ENCODE measurements at places on chromosomes 11 and 22.
A peak's percentile ranks its signal among the peaks of the same experiment; 100 is the strongest.

DNA sequence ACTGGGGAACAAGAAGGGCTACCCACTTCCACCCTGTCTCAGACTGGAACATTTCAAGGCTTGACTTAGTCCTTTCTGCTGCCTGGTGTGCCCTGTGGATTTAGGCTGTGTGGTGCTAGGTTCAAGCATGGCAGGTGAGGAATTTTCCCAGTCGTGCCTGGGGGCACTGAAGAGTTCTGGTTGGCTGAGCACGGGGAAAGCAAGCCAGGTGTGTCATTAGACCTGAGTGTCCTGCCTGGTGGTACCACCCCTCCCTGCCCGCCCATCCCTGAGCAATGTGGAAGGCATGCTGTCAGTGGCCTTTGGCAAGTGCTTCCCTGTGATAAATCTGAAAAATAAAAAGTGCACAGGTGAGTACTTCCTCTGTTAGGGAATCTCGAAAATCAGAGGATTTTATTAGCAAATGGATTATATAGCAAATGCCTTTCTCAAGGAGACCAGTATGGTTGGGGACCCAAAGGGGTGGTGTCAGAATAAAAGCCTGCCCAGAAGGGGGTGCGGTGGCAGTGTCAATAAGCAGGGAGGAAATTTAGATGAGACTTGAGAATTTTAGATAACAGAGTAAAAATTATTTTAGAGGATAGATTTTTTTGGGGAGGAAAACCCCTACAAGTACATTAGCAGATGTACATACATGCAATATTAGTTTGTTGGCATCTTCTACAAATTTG, 22.8 kb downstream of the TEAD1 start:
- no peak for DNase-seq

GRCh38 chr11:32779136-32779535, 15.3 kb downstream of the CCDC73 start:
- no peak for DNase-seq

GRCh38 chr22:39556970-39557841, 13.3 kb upstream of the CACNA1I start:
- DNase-seq: no peak

- no peak for DNase-seq
Observed at GRCh38 chr11:110200241-110200640, 96.2 kb downstream of the RDX start.

GRCh38 chr11:69494851-69495250, 13.4 kb downstream of the LINC01488 start:
- no peak for DNase-seq

DNA sequence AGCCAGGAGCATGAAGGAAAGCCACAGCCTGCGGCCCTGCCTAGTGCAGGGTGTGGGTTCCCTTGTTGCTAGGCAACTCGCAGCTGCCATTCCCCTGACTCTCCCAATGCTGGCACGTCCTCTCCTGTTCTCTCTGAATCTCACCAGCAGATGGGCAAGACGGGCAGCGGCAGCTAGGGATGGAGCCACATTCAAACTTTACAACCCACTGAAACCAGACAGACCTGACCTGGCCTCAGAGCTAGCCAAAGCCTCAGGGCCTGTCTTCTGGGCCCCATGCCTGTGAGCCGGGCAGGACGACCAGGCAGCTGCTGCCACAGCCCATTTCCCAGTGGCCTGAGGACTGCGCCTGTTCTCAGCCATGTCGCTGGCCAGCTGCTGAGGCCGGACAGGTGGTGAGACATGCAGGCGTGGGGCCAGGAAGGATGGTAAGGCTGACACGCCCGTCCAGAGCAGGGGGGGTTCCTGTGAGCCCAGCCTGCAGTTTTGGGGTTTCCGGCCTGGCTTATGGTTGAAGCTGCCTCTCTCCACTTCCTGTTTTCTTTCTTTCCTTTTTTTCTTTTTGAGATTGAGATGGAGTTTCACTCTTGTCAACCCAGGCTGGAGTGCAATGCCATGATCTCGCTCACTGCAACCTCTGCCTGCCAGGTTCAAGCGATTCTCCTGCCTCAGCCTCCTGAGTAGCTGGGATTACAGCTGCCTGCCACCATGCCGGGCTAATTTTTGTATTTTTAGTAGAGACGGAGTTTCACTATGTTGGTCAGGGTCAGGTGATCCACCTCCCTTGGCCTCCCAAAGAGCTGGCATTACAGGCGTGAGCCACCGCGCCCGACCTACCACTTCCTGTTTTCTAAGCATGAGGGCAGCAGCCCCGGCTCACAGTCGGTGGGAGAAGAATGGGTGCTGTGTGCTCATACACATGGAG, 4.1 kb downstream of the SUN2 start:
- peak; percentile 56 for DNase-seq

- DNase-seq: no peak
Observed at GRCh38 chr11:118312328-118312727, 7.8 kb downstream of the CD3E start.

DNA sequence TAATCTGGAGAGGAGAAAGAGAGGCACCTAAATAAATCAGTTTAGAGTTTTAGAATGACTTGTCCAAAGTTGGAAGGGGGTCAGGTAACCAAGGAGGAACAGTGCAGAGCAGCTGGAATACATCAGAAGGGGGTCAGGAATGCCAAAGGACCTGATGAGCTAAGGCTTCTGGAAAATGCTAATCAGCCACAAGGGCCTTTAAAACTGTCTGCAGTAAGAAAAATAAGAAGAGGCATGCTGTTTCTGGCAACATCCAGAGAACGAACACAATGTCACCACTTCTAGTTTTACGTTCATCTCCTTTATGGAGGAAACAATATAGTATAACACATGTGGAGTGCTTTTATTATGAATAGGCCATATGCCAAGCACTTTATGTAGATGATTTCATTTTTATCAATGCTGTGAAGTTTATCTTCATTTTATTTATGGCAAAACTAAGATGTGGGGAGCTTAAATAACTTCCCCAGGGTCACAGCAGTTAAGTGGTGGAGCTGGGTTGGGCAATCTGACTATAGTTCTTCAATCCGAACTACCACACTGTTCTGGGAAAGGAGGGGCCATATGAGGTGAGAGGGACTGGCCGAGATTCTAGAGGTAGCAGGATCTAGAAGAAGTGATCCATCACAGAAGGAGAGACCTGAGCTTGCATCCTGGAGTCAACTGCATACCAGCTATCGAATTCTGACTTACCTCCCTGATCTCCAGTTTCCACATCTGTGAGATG, 22.6 kb downstream of the ACO2 start:
- DNase-seq: no peak

GRCh38 chr22:32258791-32259190, 3.6 kb upstream of the SLC5A4 start:
- DNase-seq: no peak

GRCh38 chr11:7077101-7077500, 11.7 kb upstream of the RBMXL2 start:
- DNase-seq: no peak

DNA sequence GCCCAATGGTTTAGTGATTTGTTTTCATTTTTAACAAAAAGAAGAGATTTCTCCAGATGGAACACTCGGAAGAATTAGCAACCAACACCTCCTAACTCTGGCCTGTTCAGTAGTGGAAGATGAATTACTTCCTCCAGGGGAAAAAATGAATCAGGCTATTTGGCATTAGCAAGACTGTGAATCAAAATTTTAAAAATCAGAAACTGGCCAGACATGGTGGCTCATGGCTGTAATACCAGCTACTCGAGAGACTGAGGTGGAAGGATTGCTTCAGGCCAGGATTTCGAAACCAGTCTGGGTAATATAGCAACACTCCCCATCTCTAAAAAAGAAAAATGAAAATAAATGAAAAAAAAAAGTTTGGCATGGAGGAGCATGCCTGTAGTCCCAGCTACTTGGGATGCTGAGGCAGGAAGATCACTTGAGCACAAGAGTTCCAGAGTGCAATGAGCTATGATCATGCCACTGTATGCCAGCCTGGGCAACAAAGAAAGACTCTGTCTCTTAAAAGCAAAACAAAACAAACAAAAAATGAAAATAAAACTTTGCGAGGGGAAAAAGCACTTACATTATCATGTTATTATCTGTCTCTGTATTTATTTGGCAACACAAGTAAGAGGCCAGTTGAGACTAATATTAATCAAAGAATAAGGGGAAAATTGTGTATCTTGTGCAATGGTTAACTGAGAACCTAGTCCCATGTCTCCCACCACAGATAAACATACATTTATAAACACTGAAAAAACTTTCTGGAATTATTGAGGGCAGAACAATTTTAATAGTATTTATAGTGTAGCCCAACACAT, 796.3 kb upstream of the ANO3 start:
- DNase-seq: no peak

DNA sequence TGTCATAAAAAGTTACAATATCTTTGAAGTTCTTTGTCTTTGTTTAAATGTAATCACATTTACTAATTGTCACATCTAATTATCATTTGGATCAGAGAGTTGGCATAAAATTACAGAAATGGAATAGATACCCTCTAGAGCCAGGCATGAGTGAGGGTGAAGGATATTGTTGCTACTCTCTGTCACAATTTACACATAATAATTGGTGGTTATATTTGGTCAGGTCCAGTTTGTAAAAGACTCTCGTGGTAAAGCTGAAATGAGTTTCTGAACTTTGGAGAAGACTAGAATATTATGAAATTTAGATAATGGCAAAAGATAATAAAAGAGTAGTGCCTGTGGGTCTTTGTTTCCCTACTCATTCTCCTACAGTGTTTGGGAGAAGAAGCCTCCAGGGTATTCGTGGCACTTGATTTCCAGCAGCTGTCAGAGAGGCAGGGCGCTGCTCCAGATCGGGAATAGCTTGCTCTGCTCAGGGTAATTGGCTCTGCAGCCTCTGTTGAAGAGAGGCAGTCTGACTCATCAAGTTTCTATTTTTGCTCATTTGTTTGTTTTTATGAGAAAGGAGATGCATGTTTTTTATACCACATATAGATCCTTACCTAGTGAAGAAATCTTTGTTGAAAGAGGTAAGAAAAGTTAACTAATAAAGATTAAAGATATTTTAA, 349.9 kb downstream of the CNTN5 start:
- DNase-seq: no peak

GRCh38 chr11:77046060-77046501, 11.9 kb downstream of the B3GNT6 start:
- peak; percentile 56 for DNase-seq

DNA sequence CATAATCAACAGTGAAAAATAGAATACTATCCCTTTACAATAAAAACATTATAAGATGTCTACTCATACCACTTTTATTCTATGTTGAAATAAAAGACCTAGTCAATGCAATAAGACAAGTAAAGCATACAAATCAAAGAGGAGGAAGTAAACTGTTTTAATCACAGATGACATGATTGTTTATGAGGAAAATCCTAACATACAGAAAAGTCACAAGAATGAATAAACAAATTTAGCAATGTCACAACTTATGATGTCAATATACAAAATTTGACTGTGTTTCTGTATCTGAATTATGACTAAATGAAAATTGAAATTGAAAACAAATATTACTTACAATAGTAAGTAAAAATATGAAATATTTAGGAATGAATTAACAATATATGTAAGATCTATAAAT, 221.9 kb upstream of the GRIA4 start:
- DNase-seq: no peak

DNA sequence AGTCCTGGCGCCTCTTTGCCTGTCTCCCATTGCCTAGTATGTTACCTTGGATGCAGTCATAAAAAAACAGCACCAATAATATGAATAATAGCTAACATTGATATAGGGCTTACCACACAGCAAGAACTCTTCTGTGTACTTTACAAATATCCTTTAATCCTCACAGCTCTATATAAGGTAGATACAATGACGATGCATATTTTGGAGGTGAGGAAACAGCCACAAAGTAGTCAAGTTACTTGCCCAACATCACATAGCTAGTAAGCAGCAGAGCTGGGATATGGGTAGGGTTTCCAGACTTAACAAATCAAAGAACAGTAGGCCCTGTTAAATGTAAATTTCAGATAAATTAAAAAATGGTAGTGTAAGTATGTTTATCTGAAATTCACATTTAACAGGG, 128.8 kb downstream of the ST3GAL4 start:
- no peak for DNase-seq

DNA sequence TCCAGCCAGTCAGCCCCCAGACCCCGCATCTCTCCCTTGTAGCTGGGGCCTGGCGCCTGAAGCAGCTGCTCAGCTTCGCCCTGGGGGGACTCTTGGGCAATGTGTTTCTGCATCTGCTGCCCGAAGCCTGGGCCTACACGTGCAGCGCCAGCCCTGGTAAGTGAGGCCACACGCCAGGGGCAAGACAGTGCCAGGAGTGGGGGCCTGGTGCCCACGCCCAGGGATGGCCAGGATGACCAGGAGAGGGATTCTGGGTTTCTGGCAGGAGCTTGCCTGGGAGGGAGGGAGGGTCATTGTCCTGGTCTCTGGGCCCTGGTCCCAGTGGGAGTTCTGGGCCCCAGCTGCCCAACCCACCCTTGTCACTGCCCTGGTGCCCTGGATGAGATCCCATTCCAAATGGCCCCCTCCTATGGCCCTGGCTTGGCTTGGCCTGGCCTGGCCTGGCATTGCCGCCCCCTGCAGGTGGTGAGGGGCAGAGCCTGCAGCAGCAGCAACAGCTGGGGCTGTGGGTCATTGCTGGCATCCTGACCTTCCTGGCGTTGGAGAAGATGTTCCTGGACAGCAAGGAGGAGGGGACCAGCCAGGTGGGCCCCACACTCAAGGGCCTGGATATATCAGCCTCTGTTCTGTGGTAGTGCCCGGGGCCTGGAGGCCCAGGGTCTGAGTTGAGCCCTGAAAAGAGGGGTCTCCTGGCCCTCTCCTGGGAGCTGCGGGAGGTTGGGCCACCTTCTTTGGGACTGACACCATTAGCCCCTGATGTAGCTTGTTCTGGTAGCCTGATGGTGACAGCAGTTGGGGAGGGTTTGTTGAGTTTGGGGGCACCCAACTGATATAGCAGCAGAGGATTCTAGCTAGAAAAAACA, 3.7 kb downstream of the SLC39A13 start:
- DNase-seq: peak; percentile 27

DNA sequence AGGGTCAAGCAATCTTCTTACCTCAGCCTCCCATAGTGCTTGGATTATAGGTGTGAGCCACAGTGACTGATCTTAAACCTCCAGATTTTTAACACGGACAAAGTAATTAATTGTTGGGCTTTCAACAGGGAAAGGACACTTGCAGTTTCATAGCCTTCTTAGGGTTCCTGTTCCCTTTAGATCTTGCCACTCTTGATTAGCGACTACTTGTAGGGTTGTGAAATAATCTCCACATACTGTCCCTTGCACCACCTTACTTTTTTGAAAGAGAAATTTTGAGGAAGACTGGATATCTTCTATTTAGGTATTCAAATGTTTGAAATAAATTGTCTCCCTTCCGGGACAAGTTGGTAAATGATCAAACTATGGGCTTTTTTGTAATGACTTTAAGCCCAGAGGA, 7.6 kb downstream of the MS4A4E start:
- DNase-seq: no peak

- no peak for DNase-seq
Observed at GRCh38 chr11:76596652-76597051, 73.9 kb downstream of the LRRC32 start.
